ENCODE measurements at places on chromosomes 13 and 19.
A peak's percentile ranks its signal among the peaks of the same experiment; 100 is the strongest.

GRCh38 chr13:76271728-76272232, 614.4 kb downstream of the KCTD12 start:
- no peak for DNase-seq

GRCh38 chr13:44575741-44576350, at the start of gene TSC22D1:
Gene TSC22D1, minus strand, starts transcription at chr13:44576330. Its CDS starts 256 bp downstream, at chr13:44576074.
- peak; percentile 56 for DNase-seq

GRCh38 chr19:10102787-10103236, 334 bp upstream of the ANGPTL6 start:
- DNase-seq = no peak

DNA sequence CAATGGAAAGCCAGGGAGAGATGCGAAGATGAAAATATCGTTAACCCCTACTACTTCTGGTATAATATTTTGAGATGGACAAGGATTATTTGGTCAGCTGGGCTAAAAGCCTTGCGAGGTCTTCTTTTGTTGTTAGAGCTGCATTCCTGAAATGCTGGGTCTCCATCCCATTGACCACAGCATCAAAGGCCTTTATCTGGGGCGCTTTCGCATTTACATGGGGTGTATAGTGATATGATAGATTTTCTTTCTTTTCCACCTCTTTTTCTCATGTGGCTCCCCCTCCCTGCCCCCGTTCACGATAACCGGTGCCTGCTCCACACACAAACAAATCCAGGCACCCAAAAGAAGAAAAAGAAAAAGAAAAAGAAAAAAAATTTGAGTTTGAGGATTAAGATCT, 77.5 kb downstream of the ZNF536 start:
- no peak for DNase-seq

GRCh38 chr19:40523322-40524047, 53.2 kb upstream of the SHKBP1 start:
- peak; percentile 69 for DNase-seq

- no peak for DNase-seq
These were observed 12.9 kb upstream of the CXCL17 start for GRCh38 chr19:42455621-42456081.

GRCh38 chr13:20519875-20520274, 5.8 kb downstream of the CRYL1 start:
- no peak for DNase-seq

GRCh38 chr13:89113744-89114143, 1442.6 kb downstream of the SLITRK5 start:
- DNase-seq = no peak

DNA sequence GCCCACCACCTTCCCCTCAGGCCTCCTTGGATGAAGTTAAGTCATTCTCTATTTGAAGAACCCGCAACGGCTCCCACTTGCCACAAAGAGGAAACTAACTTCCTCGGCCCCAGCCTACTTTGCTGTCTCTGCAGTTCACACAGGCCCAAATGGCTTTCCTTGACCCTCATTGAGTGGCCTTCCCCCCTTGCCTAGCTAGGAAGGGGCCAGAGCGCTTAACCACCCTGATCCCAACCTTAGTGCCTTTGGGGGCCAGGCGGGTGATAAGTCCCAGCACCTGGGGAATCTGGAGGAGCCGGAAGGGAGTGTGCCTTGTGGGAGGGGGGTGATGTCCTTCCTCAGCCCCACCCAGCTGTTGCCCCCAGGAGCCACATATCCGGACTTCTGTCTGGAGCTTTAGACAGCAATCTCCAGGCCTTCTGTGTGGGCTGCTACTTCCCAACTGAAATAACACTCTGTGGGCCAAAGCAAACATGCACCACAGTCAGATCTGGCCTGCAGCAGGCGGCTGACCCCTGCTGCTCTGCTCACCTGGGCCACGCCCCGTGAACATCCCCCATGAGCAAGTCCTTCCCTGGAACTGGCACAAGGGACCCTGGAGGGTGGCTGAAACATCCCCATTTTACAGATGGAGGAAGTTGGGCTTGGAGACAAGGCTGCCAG, 10.5 kb downstream of the NECTIN2 start:
- no peak for DNase-seq
